Spinal cord (tissue), 10 donors: ENCODE measurements at places on chromosomes 2 and 18. TPM values are rescaled to one million over a fixed set of nuclear protein-coding genes. Genes with fewer than 3 reads are reported as not detected.
A peak's percentile ranks its signal among the peaks of the same experiment; 100 is the strongest.

GRCh38 chr18:4391859-4392258, 63.2 kb downstream of the DLGAP1 start:
- no peak for DNase-seq

- DNase-seq: no peak
These were observed 73.7 kb downstream of the CABLES1 start for GRCh38 chr18:23209031-23209430.

DNA sequence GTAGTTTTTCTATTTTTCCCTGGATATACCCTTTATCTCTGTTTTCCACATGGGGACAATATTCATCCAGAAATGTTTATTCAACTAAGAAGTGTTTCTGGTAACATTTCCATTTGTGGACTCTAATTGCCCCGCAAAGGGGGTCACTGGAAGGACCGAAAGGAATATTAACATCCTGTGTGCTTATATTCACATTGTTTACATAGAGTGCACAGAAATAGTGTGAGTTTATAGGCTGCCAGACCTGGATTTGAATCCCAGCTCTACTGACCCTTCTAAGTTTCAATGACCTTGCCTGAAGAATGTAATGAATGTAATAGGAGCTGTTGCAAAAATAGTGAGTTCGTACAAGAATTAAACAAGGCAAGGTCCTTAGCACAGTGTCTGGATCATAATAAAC, 152.9 kb upstream of the NCKAP5 start:
- DNase-seq: no peak

- DNase-seq: no peak
These were observed 205.1 kb downstream of the TPGS2 start for GRCh38 chr18:36623681-36624190.

DNA sequence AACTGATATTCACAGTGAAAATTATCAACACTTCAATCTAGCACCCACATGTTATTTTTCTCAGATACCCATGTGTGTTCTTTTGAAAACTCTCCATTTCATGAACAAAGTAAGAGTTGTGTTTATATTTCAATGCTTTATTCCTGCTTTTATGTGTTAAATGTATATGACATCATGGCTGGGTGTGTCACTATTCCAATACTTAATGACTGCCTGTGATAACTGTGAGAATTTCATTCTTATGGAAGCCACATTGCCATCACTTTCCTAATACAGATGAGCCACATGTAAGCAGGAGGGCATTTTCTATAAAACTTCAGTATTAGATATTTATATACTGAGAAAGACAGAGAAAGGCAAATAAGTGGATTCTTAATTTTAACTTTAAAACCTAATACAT, 100.4 kb upstream of the FIGN start:
- no peak for DNase-seq

DNA sequence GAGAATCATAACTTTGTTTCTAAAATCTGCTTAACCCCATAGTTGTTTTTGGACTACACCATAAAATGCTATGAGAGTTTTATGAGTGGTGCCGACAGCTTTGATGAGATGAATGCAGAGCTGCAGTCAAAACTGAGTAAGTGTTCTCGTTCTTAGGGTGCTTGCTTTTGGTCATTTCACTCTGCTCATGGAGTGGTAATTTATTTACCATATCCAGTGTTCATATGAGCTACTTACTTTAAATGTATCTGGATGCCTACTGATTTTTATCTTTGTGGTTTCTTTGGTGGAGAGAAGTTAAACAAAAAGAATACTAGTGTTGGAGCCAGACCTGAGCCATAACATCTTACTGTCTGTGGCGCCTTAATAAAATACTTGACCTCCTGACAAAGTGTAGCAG, 16.4 kb downstream of the NDC80 start:
- no peak for DNase-seq

DNA sequence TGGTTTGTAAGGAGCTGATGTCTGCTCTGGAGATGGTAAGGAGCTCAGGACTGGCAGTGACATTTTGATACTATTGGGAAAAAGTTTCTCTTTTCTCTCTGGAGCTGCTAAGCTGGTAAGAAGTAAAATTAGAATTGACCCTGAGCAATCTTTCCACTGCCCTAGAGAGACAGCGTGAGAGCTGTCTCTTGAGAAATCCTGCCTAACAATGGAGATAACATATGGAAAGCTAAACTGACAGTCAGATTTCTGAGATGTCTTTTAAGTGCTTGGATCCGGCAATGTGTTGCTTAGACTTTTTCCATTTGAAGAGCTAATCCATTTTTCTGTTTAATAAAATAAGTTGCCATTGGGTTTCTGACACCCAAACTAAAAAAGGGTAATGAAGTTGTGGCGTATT, 302.4 kb downstream of the KCNS3 start:
- DNase-seq: no peak

- no peak for DNase-seq
These were observed 62.9 kb downstream of the SETBP1 start for GRCh38 chr18:44743631-44744030.

DNA sequence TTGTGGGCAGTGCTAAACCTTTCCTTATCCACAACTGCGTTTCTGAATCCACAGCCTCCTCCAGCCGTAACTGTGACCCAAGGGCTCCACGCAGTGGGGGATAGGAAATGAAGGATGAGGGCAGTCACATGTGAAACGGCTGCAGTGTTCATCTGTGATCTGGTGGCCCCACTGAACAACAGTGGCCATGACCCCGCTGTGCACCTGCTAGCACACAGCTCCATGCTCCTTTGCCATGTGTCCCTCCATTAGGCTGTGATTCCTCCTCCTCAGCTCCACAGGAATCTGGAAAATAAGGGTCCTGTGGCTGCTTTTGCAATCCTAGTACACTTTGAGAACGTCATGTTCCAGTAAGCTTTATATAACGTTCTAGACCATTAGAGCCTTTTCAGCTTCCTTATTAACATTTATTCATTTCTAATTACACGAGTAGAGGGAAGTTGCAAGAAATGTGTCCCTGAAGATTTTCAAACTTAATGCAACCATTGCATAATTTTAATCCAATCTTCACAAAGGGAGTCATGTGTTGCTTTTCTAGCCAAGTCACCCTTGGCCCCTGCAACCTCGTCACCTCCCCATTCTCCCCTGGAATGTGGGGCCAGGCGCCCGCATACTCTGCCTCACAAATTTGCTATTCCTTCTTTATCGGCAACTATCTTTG, 7.1 kb upstream of the NAPG start:
- DNase-seq: no peak

DNA sequence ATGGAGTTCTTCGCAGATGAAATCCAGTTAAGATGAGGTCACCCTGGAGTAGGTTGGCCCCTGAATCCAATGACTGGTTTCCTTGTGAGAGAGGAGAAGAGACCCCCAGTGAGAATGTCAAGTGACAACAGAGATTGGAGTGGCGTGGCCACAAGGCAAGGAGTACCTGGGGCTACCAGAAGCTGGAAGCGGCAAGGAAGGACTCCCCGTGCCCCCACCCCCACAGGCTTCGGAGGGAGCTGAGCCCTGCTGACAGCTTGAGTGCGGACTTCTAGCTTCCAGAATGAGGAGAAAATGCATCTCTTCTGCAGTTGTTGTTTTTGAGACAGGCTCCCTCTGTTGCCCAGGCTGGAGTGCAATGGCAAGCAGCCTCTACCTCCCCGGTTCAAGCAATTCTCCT, 78.0 kb upstream of the HPCAL1 start:
- no peak for DNase-seq

GRCh38 chr18:62876111-62876510, 160.8 kb downstream of the PHLPP1 start:
- DNase-seq: no peak

DNA sequence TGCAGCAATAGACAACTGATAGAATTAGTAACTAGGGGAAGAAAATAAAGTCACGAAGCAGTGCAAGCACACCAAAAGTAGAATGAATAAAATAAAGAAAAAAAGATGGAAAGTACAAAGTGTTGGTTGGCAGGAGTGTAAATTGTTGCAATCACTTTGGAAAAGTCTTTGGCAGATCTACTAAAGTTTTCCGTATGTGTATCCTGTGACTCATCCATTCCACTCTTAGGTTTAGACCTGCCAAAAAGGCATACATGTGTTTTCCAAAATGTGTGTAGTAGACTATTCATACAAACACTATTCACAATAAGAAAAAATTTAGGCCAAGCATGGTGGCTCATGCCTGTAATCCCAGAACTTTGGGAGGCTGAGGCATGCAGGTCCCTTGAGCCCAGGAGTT, 282.1 kb upstream of the FSIP2 start:
- no peak for DNase-seq

GRCh38 chr2:84306361-84306760, 152.7 kb downstream of the SUCLG1 start:
- DNase-seq: no peak

GRCh38 chr2:207483477-207483876, 46.3 kb upstream of the CREB1 start:
- DNase-seq: no peak

DNA sequence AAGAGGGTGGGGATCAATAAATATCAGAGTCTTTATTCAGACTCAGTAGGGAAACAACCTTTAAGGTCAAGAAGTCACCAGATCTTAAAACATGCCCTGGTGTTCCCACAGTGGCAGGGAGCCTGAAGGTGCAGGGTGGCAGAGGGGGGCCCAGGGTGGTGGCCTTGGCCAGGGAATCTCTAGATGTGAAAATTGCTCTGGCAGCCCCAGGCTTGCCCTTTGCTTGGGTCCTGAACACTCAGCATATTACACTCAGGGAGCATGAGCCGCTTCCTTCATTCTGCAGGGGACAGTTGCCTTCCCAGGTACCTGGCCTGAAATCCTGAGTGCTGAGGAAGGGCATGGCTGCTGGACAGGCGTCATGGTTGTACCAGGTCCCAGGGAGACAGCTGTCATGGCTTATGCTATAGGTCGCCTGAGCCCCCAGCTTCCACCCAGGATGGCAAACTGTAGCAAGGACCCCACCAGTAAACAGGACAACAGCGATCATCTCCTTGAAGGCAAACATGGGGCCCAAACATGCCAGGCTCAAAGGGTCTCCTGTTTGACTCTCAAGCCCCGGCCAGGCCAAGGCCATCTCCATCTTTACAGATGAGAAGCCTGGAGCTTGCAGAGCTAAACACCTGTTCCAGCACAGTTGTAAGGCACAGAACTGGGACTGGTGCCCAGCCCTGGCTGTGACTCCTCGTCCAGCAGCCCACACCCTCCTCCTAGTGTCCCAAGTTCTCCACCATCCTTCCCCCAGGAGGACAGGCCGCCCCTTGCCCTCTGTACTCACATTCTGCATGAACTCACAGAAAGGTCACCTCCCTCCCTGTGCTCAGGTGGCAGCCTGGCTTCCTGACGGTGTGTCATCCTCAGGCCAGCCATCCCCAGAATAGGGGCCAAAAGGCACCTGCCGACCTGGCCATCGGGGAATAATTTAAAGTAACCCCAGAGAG, 14.6 kb downstream of the ABCG8 start:
- no peak for DNase-seq

GRCh38 chr2:54624591-54625071, 98.8 kb upstream of the EML6 start:
- no peak for DNase-seq

DNA sequence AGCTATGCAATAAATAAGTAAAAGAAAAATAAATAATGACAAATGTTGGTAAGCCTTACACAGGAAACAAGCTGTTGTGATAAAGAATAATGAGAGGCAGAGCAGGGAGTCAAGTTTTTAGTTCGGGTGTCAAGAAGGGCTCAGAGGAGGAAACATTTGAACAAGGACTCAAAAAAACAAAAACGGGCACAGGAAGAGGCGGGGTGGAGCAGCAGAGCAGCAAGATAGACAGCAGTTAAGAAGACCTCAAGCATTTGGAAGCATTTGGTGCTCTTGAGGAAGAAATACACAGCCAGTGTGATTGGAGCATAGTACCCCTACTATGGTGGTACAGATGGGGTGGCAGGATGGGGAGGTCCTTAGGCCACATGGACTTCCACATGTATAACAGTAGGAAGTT, 2.8 kb downstream of the TMEM169 start:
- no peak for DNase-seq

- no peak for DNase-seq
These were observed 61.4 kb downstream of the MYO5B start for GRCh38 chr18:50133526-50133925.

DNA sequence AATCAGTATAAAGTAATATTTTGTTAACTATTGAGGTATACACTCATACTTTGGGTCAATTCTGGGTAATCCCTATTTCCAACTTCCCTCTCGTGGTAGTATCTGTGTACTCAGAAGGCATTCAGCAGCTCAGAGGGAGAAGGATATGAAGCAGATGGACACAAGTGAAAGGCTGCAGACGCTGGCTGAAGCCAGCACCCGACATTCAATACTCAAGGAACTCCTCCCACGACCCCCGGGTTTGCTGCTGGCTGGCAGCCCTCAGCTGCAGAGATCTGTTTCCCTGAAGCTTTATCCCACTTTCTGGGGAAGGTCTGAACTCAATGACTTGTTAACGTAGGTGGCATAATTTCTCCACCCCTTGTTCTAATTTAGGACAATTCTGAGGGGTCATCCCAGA, 847.3 kb upstream of the SOX11 start:
- DNase-seq: no peak

DNA sequence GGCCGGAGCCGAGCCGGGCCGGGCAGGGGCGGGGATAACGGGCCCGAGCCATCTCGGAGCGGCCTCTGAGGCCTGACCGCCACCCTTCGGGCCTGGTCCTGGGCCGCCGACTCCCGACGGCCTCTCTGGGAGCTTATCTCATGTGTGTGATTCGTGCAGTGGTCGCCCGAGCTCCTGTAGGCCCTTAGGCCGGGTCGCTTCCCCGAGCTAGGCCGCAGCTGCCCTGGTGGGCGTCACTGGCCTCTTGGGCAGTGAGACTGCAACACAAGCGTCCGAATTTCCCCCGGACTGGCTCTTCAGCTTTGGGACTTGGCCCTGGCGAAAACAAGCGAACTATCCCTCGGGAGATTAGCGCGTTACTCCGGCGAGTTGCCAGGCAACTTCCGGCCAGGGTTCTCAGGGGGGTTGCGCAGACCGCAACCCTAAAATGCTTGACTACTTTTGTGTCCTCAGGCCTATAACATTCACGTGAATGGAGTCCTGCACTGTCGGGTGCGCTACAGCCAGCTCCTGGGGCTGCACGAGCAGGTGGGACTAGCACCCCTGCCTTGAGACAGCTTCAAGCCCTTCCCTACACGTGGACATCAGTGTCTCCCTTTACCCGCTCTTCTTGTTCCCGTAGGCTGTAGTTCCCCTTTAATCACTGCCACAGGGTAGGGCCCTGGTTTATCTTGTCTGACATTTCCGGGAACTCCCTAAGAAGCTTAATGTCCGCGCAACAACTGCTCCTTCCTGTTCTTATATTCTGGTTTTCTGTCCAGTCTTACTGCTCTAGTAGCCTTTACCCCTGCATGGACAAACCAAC, 602 bp downstream of the SNX17 start:
- no peak for DNase-seq

- DNase-seq: no peak
These were observed 63.6 kb downstream of the ZBTB7C start for GRCh38 chr18:48345596-48345995.

- DNase-seq: peak; percentile 81
These were observed 24.1 kb downstream of the PSMG2 start for GRCh38 chr18:12726774-12727550.

- DNase-seq: no peak
These were observed 8.3 kb downstream of the FN1 start for GRCh38 chr2:215427585-215427984.

Gene HAAO
- total RNA-seq: 12.7 TPM

Gene DSG1
- 0.20 TPM for total RNA-seq

Gene RUFY4
- 0.06 TPM for total RNA-seq

Gene IL18RAP
- 0.69 TPM for total RNA-seq

Gene SOWAHC
- total RNA-seq: 19.5 TPM

Gene COL4A4
- total RNA-seq: 1.7 TPM

Gene NYAP2
- total RNA-seq: 3.7 TPM

Gene AQP4
- 1,006 TPM for total RNA-seq

Gene ANTXR1
- total RNA-seq: 65.0 TPM

Gene HOXD1
- total RNA-seq: 0.66 TPM

Gene RNF125
- 6.7 TPM for total RNA-seq
